Activated CD4-positive, alpha-beta T cell treated with anti-CD3 and anti-CD28 coated beads, Interleukin-2, Interleukin-6, amounts not matched to agents 100 ng/mL and 50 ng/mL, durations not matched to agents 16 hours and 8 hours (primary cell): ENCODE measurements at places on chromosomes 11 and 22.

- DNase-seq = peak; percentile 66
Measured at GRCh38 chr22:36986242-36986821, 32.9 kb downstream of the TST start.

DNA sequence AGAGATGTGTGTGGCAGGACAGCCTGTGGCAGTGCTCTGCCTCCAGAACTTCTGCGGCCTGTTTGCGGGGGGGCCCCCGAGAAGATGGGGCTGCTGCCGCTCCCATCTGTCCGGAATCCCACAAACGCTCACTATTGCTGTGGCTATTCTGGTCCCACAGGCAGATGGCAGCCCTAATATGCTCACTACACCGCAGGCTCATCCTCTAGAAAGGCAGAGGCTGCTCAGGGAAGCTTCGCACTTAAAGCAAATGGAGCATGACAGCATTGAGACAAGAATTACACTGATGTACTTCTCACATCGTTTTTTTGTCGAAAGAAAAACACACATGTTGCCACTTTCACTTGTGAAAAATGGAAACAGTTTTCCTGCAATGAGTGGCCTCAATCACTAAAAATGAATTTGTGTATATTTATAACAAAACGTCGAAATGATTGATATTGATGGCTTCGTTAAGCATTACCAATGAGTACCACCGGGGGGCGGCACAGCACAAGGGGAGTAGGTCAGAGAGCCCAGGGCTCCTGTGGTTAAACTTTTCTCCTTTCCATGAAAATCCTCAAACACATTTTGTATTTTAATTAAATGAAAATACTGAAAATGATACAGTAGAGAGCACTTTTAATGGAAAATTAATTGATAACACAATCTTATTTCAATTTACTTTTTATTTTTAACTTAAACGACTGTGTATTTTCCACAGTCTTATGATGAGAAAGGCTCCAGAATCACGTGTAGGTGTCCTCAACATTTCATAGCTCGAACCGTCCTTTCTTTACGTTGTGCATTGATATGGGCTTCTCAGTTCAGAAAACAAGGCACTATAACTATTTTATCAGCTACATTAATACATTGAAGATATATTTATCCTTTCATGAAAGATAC lies 69.1 kb downstream of the CTTN start:
- DNase-seq = peak; percentile 61

DNA sequence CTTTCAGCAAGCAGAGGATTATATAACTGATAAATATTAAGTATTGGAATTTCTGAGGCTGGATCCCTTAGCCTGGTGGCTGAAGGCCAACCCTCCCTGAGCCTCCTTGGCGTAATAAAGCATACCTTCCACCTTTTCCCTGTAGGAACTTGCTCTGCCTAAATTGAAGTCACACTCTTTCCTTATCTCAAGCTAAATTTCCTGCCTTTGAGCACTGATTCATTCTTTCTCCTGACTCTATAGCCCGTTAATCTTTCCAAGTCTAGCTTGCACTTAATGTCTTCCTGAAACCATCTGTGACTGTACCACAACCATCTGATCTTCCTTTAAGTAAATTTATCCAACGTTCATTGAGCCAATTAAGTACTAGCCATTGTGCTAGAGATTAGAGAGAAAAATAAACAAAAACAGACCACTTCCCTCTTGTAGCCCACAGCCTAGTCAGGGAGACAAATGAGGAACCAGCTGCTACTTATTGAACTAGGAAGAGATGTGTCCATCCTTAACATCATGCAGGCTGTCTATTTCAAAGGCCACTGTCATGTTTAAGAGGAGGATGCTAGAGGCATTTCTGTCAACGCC lies 62.9 kb downstream of the GRK3 start:
- DNase-seq = no peak

GRCh38 chr22:45441138-45441537 lies 27.6 kb downstream of the RIBC2 start:
- DNase-seq = peak; percentile 36

- no peak for DNase-seq
Measured at GRCh38 chr11:120637131-120637530, 125.6 kb downstream of the GRIK4 start.

DNA sequence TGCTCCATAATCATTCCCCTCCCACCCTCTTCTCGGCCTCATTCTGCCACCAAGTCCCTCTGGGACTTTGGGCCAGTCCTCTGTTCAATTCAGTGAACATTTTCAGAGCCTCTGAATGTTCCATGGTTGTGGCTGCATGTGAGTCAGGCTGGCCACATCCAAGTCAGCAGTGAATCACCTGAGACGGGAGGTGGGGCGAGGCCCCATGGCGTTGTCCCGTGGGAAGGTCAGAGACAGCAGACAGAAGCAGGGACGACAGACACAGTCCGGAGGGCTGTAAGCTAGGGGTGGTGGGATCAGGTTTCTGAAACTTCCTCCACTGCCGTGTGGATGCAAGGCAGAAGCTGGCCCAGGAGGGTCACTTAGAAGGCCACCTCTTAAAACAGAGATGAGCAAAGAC lies 324.8 kb downstream of the MN1 start:
- DNase-seq = no peak

DNA sequence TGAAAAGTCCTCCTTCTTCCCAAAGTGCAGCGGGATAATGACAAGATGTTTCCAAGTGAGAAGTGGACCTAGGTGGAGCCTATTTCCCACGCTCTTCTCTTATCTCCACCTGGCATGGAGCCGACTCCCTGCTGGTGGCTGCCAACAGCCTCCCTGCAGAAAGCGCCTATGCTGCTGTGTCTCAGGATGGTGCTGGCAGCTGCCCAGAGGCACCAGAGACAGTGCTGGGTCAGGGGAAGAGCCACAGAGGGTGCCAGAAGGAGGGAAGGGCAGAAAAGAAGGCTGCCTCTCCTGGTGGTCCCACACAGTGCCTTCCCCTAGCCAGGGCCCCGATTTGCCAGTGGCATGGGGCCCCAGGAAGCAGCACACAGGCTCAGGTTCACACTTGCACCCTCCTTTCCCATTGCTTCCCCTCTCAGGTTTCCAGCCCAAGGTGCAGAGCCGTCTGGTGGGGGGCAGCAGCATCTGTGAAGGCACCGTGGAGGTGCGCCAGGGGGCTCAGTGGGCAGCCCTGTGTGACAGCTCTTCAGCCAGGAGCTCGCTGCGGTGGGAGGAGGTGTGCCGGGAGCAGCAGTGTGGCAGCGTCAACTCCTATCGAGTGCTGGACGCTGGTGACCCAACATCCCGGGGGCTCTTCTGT lies 19.0 kb downstream of the CD5 start:
- DNase-seq = no peak
